Substantia nigra (tissue), 51 donors: ENCODE measurements at places on chromosomes 3 and 15.

- DNase-seq: no peak
Observed at GRCh38 chr15:90037511-90037860, 36.4 kb downstream of the ZNF710 start.

GRCh38 chr15:46786590-46787285 lies 930.6 kb upstream of the SEMA6D start:
- no peak for DNase-seq

GRCh38 chr3:55409806-55410205 lies 77.3 kb downstream of the WNT5A start:
- no peak for DNase-seq

GRCh38 chr3:173733029-173733652 lies 335.6 kb downstream of the NLGN1 start:
- DNase-seq: no peak

GRCh38 chr3:168497741-168498140 lies 402.0 kb upstream of the GOLIM4 start:
- DNase-seq: no peak

DNA sequence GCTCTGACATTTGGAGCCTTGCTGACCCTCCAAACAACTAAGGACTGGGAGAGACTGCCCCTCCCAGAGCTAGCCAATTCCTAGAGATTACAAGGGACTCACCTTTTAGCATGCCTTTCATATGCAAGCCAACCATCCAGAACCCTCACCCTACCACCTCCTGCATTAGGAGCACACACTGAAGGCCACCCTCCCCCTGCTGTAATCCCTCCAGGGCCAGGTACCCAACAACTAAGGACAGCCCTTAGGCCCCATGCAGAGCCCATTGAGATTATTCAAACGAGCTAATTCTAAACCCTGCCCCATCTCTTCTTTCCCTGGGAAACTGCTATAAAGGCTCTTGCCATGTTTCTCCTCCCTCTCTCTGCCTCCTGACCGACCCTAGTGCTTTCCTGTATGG lies 352.6 kb downstream of the ERC2 start:
- no peak for DNase-seq

DNA sequence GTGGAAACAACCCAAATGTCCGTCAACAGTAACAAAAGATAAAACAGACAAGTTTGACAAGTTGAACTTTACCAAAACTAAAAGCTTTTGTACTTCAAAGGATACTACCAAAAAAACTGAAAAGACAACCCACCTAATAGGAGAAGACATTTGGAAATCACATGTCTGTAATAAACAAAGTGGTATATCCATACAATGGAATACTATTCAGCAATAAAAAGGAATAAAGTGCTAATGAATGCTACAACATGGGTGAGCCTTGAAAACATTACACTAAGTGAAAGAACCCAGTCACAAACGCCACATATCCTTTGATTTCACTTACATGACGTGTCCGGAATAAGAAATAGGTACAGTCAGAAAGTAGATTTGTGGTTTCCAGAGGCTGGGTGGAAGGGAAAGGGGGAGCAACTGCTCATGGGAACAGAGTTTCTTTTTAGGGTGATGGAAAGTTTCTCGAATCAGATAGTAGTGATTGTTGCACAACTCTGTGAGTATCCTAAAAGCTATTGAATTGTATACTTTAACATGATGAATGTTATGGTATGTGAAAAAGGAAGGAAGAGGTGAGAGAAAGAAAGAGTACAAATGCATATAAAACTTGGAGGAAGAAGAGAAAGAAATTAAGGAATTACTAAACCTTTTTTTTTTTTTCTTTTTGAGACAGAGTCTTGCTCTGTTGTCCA lies 72.7 kb upstream of the ABHD2 start:
- DNase-seq: no peak

GRCh38 chr3:171847133-171847532 lies 4.0 kb downstream of the TMEM212 start:
- no peak for DNase-seq

- DNase-seq: no peak
Observed at GRCh38 chr15:36763685-36764084, 184.3 kb downstream of the CDIN1 start.

DNA sequence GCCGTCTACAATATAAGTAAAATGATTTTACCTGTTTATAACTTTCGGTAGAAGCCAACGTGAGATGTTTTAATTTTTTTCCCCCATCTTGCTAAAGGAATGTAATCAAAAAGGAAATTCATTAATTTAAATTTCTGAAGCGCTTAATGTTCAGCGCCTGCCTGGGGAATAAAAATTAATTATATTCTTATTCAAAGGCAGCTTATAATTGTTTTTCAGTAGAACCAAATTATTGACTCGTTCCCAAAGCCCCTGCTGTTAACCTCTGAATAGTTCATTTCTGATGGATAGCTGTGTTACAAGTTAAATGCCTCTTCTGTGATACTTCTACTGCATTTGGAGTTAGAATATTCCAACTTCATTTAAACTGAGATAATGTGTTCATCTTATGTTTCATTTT lies 51.6 kb downstream of the ARMC8 start:
- DNase-seq: no peak

- DNase-seq: no peak
Observed at GRCh38 chr3:169953462-169954141, 13.0 kb upstream of the SEC62 start.

DNA sequence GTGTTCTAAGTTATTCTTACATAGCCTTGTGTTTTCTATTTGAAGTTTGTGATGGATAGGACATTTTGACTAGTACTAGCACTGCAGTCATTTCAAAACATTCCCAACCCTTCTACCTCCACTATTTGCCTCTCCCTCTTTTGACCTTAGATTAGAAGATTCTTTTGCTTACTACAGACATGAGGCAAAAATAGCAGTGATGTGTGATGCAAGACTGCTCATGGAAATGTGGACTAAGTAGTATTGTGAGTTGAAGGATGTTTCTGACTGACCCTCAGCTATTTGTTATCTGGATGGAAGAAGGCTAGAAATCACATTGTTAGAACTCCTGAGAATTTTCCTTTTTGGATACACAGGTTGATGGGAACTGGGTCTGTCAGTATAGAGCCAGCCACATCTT lies 45.9 kb downstream of the ATP2C1 start:
- DNase-seq: no peak

GRCh38 chr15:85984241-85984640 lies 95.4 kb upstream of the AGBL1 start:
- DNase-seq: no peak

DNA sequence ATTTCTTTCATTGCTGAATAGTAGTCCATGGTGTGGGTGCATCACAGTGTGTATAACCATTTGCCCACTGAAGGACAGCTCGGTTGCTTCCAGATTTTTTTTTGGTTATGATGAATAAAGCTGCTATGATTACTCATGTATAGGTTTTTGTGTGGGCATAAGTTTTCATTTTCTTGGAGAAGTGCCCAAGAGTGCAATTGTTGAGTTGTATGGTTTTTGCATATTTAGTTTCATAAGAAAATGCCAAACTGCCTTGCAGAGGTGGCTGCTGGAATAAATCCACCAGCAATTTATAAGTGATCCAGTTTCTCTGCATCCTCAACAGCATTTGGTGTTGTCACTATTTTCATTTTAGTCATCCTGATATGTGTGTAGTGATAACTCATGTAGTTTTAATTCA lies 8.4 kb upstream of the SPESP1 start:
- DNase-seq: no peak

- no peak for DNase-seq
Observed at GRCh38 chr15:97597801-97598200, 362.7 kb upstream of the ARRDC4 start.

DNA sequence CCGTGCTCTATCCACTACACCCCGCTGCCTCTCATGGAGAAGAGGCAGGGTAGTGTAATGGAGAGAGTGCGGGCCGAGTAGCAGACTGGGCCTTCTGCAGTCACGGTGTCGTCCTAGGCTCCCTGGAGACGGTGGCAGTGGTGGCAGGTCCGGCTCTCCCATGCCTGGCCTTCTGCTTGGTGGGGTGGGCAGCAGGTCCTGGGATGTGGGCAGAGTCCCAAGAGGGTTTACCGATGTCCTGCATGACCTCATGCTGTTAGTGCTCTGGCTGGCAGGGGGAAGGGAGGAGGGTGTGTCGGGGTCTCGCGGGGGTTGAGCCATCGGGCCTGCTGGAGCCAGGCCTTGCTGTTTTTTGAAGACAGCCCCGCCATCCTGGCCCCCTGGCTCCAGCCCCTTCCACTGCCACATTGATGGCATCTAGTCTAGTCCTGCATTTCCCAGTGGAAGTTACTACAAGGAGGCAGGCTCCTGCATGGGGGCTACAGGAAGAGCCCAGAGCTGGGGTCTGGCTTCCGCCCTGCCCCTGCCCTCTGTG lies 73.6 kb upstream of the SEC13 start:
- DNase-seq: no peak

GRCh38 chr3:153180860-153181372 lies 18.9 kb downstream of the RAP2B start:
- no peak for DNase-seq

DNA sequence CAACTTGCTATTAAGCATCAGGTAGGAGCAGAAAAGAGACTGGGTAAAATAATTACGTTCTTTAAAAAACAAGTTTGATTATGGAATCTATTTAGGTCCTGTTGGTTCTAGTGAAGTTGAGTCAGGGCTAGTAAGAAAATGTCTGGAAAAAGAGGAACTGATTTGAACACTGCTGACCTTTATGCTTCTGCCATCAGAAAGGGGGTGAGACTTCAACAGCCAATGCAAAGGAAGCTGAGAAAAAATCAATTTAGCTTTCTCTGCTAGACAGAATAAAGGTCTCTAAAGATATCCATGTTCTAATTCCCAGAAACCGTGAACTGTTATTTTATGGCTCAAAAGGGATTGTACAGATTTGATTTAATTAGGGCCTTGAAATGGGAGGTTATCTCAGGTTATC lies 157.5 kb downstream of the ROBO2 start:
- no peak for DNase-seq

DNA sequence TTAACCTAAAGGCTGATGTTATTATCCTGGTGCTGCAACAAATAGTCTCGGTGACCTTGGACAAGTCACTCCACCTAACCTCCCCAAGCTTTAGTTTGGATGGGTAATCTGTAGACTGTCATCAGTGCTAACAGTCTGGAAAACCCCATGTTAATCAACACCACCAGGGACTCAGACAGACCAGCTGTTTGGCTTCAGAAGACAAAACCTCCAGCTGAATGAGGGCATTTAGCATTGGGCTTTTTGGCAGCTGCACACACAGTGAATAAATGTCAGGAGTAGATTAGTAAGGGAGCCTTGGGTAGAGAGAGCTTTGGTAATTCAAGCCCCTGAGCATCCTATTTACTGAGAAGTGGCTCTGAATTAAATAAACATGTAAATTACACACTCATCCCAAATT lies 24.9 kb upstream of the C3orf80 start:
- DNase-seq: no peak

DNA sequence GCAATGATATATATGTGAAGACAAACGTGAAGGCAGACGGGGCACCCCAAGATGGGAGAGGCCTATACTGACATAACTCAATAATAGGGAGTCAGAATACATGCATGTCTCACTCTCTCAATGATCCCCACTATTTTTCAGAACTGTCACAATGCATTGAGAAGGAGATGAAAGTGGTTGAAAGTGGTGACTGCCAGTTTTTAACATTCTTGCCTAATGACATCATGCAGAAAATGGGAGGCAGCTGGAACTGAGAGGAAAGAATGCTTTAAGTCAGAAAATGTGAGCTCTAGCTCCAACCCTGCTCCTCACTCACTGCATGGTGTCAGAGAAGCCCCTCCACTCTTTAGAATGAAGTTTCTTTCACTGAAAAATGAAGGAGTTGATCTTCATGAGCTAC lies 55.3 kb upstream of the P2RY1 start:
- no peak for DNase-seq

- DNase-seq: no peak
Observed at GRCh38 chr3:156014489-156014888, 105.9 kb upstream of the KCNAB1 start.

DNA sequence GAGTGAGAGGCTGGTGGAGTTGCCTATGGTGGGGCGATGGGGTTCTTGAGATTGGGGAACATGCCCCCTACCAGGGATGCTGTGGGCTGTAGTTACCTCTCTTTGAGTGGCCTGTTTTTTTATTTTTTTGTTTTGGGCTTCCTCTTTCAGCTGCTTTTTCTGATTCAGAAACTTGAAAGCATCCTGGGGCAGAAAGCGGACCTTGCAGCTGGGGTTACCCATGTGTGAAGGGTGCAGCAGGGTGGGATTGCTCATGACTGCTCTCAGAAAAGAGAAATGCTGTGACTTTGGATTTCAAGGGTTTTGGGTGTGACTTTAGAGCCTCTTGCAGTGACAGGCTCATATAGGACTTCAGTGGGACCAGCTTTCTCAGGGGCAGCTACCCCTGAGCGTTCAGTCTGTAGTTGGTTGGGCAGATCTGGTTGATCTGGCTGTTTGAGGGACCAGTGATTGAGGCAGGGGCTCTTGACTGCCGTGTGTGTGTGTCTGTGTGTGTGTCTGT lies 1.8 kb downstream of the LIMD1 start:
- DNase-seq: no peak

GRCh38 chr3:188940573-188940932 lies 231.2 kb upstream of the TPRG1 start:
- DNase-seq: no peak

- DNase-seq: no peak
Observed at GRCh38 chr3:66531256-66531655, 30.4 kb upstream of the LRIG1 start.

DNA sequence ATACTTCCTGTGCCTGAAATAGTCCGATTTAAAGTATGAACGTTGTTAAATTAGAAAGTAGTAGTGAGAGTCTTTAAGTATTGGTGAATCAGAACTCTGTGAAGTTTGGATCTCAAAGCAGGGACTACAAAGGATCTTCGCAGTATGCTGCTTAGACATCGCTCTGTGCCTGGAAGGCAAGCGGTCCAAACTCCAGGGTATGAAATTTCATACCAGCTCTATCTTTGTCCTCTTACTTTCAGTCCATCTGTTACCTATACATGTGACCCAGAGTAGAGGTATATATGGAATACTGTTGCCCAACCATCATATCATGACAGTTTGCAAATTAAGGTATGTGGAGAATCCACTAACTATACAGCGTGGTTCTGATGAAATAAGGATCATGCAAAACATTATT lies 34.5 kb downstream of the VPS8 start:
- DNase-seq: no peak

DNA sequence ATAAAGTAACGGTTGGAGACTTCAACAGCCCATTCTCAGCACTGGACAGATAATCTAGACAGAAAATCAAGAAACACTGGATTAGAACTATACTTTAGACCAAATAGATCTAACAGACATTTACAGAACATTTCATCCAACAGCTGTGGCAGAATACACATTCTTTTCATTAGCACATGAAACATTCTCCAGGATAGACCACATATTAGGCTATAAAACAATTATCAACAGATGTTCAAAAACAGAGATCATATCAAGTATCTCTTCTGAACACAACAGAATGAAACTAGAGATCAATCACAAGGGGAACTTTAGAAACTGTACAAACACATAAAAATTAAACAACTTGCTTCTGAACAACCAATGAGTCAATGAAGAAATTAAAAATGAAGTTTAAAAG lies 133.3 kb downstream of the ADAM10 start:
- no peak for DNase-seq

DNA sequence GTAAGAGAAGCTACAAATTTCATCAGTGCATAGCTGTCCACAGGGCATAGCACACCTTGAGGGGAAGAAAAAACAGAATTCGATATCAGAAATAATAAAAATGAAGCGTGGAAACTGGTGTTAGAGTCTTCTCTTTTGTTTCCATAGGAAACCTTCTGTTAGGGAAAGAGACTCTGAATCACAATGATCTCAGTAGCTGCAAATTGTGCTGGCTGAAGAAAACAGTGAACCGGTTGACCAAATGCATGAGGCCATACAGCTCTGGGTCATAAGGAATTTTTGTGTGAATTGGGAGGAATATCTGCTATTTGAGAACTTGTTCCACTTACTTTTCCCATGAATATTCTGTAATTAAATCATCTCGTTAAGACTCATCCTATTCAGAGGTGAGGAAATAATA lies 580.2 kb upstream of the NECTIN3 start:
- DNase-seq: no peak
